MV-4-11 (cell line): ENCODE measurements at places on chromosomes 2 and 18.

GRCh38 chr18:63562284-63562683, 20.1 kb downstream of the SERPINB12 start:
- peak; percentile 78 for DNase-seq

GRCh38 chr18:66440433-66440832, 163.5 kb downstream of the CDH19 start:
- no peak for DNase-seq

GRCh38 chr2:62408241-62408677, 97.7 kb downstream of the TMEM17 start:
- no peak for DNase-seq

DNA sequence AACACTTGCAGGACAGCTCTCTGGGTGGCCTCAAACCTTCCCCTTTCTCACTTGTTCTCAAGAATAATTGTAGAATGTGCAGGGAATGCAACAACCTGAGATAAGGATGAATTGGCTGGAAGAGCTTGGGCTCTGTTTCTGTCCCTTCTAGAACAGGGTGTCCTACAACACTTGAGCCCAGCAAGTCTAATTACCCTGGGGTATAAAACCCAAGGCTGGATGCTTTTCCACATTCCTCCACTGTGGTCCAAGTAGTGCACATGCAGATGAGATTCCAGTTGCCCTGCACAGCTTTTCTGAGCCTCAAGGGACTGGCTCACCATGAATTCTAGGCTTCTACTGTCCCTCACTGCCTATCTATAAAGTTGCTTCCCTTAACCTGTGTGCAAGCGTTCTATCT, 140.8 kb upstream of the SPATS2L start:
- DNase-seq, result no peak

DNA sequence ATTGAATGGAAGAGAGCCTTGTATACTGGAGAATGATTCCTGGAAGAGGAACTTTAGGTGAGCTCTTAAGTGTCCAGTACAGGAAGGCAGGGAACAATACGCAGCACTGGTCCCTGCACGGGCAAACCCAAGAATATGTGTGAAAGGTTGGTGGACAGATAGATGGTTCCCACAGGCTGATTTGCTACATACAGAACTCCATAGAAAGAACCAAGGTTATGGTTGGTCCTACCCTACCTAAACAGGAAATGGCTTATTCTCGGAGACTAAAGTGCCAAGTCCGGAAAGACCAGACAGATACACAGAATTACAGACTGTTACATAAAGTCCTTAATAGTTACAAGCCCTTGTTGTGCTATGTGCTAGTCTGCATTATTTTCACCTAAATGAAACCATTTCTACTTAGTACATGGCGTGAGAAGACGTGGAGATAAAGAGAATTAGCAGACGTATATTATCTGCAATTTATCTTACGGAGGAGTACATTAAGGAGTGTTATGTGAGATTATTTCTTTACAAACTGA, 1.2 kb downstream of the REV1 start:
- peak; percentile 17 for DNase-seq

DNA sequence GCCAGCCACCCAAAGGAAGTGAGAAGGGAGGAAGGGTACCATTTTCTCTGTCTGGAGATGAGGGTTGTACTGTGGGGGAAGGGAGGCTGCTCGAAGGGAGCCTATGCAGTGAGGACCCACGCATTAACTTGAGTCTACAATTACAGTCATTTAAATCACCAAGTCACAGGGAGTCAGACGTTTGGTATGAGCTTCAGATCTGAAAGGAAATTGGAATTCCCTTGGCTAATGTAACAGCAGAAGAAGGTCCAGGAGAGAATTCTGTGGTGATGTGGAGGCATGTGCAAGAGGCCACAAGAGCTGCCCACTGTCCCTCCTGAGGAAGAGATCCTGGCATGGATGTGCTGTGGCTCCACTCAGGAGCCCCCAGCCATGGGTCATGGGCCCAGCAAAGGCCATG, 22.5 kb downstream of the DAPL1 start:
- no peak for DNase-seq
